ENCODE measurements at places on chromosomes 1 and 21.

- DNase-seq = no peak
Observed at GRCh38 chr21:36639769-36640168, 59.1 kb upstream of the SIM2 start.

- DNase-seq = no peak
Observed at GRCh38 chr21:32523463-32523862, 61.9 kb downstream of the TCP10L start.

DNA sequence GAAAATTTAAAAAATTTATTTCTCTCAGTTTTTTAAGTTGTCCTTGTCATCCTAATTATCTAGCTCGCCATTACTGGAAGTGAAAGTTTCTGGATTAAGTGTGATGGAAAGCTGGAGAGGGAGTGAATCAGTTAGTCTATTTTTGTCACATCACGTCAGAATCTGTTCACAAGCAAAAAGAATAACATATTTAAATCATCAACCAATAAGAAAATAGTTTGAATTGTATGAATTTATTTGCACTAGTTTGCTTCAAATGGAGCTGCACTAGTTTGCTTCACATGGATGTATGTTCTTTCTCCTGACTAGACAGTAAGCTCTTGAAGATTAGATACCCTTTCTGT, 22.8 kb downstream of the PHC2 start:
- DNase-seq = no peak

DNA sequence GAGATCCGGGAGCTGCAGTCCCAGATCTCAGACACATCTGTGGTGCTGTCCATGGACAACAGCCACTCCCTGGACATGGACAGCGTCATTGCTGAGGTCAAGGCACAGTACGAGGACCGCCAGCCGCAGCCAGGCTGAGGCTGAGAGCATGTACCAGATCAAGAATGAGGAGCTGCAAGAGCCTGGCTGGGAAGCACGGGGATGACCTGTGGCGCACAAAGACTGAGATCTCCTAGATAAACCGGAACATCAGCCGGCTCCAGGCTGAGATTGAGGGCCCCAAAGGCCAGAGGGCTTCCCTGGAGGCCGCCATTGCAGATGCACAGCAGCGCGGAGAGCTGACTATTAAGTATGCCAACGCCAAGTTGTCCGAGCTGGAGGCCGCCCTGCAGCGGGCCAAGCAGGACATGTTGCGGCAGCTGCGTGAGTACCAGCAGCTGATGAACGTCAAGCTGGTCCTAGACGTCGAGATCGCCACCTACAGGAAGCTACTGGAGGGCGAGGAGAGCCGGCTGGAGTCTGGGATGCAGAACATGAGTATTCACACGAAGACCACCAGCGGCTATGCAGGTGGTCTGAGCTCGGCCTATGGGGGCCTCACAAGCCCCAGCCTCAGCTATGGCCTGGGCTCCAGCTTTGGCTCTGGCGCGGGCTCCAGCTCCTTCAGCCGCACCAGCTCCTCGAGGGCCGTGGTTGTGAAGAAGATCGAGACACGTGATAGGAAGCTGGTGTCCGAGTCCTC, 25.5 kb downstream of the ETV3L start:
- peak; percentile 23 for DNase-seq

DNA sequence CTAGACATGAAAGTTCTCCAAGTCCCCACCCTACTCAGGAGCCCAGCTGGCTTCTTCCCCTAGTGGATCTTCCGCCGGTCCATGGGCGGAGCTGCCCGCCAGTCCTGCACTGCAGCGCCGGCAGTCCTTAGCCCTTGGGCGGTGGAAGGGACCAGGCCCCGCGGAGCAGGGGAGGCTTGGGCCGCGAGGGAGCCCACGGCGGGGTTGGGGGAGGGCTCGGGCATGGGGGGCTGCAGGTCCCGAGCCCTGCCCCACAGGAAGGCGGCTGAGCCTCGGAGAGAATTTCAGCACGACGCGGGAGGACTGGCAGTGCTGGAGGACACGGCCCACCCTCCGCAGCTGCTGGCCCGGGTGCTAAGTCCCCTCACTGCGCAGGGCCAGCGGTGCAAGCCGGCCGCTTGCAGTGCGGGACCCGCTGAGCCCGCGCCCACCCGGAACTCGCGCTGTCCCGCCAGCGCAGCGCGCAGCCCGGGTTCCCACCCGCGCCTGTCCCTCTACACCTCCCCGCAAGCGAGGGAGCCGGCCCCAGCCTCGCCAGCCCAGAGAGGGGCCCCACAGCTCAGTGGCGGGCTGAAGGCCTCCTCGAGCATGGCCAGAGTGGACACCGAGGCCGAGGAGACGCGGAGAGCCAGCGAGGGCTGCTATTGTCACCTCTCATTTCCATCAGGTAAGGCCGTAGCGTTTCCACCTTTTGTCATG, 1398.6 kb downstream of the MRPL39 start:
- no peak for DNase-seq

- no peak for DNase-seq
Observed at GRCh38 chr21:26935977-26936376, 30.9 kb downstream of the ADAMTS5 start.

DNA sequence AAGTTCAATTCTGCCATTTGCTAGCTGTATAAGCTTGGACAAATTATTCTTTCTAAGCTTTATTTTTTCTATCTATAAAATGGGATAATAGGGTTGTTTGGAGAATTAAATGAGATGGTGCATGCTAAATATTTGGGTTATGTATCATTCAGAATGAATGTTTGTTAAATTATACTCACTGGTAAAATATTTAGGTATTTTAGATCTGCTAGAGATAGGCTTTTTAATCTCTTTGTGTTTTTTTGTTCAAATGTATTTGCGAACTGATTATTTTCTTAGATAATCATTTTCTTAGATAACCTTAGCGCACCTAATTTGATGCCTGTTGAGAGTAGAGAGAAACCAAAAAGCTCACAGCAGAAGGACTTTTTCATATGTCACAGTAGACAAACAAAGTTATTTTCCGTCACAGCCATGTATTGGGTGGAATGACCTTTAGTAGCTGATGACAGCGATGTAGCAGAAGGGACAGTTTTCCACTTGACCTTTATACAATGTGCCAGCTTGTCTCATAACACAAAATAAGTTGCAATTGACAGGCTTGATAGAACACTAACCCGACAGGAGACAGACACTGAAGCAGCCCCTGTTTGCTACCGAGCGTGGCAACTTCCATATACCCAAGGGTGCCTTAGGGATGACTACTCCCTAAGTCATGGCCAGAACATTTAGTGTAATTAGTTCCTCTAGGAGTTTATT, 93.0 kb downstream of the DISC1 start:
- DNase-seq = no peak

DNA sequence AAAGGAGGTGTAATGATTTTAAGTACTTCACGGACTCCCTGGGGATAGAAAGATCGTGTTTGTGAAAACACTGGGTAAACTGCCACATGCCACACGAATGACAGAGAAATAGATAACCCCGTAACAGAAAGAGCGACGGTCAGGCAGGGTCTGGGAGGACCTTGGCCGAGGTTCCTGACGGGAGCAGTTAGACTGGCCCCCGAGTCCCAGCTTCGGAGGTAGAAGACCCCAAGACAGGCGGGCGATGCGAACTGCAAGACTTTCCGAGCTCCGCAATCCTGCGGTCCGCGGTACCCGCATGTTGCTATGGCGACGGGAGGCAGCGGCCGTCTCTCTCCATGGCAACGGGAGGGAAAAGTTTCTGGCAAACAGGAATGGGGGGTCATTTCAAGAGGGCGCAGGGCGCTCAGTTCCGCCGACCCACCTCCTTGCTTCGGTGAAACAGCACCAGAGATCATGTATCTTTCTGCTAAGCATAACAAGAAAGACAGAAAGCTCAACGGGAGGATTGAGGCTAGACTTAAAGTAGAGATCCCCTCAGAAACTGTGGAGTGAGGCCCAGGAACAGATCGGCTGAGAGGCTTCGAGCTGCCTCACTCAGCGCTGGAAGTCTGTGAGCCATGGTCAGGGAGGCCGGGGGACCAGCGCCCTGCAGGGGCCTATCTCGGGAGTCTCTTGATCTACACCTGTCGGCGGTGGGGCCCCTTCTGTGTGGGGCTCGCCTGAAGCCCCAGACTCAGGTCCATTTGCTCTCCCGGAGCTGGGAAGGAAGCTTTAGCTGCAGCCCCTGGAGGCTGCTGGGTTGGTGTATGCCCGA, 685 bp upstream of the SYT6 start:
- DNase-seq = peak; percentile 20

DNA sequence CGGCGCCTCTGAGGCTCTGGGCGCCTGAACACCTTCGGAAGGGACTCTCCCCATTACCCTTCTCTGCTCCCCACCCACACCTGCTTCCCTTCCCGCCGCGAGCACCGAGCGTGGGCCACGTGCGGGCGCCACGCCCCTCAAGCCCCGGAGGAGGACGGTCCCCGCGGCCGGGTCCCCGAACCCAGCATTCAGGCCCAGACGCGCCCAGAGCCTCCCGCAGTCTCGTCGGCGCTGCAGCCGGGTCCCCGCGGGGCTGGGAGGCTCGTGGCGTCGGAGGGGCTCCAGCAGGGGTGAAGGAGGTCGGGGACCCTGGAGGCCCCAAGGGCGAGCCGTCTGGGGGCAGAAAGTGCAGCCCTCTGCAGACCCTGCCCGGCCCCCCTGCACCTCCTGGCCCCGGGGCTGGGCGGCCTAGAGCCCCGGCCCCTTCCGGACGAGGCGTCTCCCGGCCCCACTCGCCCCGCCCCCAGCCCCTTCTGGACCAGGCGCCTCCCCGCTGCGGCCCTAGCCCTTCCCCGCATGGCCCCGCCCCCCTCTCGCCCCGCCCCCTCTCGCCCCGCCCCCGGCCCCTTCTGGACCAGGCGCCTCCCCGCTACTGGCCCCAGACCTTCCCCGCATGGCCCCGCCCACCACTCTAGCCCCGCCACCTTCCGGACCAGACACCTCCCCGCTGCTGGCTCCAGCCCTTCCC, 378 bp upstream of the SMIM1 start:
- DNase-seq = peak; percentile 94

GRCh38 chr1:28045777-28046176, 42.6 kb downstream of the EYA3 start:
- DNase-seq = no peak

DNA sequence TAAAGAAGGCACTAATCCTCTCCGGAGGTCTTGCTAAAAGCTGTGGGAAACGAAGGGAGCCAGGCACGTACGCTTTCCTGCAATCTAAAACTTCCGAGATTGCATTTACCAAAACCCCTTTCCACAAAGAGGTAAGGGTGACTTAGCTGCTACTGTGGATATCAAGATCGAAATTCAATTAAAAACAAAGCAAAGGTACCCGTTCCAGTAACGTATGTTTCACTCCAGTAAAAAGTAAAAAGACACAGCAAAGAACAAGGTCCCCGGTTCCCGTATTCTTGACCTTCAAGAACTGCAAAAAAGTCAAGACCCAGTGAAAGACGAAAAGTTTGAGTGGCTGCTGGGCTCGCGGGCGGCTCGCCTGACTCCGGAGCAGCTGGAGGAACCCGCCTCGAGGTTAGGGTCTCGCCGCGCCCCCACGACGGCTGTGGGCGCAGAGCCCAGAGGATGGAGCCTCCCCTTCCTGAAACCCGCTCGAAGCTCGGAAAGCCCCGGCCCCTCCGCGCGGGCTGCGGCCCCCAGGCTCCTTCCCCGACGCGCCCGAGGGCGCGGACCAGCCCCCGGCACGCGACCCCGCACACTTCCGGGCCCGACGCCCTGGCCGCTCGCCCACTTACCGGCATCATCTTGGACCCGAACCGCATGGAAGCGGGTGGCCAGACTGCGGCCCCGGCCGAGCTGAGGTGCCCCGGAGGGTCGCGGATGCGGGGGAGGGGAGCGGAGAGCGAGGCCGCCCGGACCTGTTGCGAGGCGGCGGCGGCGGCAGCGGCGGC, 524 bp downstream of the TP53BP2 start:
- peak; percentile 69 for DNase-seq

DNA sequence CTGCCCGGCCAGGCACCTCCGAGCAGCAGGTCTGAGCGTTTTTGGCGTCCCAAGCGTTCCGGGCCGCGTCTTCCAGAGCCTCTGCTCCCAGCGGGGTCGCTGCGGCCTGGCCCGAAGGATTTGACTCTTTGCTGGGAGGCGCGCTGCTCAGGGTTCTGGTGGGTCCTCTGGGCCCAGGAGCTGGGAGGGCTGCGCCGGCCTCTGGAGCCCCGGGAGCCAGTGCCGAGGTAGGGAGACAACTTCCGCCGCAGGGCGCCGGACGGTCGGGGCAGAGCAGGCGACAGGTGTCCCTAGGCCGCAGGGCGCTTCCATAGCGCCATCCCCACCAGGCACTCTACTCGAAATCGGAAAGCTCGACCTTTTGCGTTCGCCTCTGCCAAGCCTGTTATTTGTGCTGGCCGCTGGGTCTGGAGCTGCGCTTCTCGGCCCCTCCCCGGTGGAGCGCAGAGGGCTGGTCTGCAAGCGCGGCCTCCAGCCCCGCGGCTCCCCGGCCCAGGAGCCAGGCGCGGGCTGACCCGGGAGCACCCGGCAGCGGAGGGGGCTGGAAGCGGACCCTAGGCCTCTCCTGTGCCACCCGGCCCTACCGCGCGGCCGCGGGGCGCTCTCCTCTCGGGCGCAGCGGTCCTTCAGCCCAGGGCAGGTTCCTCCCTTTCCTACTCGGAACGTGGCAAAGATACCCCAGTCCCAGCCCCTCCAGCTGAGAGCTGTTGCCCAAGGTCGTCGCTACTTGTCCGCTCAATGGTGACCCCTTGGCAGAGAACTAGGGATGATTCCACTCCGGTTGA, 2.2 kb downstream of the SIM2 start:
- DNase-seq = no peak

GRCh38 chr1:210201681-210202080, 30.9 kb upstream of the SERTAD4 start:
- DNase-seq = no peak

DNA sequence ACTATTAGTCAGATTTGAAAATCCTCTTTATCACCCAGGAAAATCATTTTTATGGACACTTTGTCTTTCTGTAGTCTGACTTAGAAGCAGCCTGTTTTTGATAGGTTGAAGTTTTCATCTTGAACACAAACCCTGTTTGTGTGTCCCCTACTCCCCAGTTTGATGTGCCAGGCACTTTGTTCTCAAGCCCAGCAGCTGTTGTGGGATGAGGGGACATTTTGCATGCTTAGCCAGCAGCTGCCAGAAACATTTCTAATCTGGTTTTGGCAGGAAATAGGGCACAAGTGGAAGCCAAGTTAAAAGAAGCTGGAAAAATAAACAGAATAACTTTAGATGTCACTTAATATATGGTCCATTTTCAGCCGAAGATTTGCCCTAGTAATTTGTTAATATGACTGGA, 29.9 kb downstream of the ACTN2 start:
- no peak for DNase-seq

- no peak for DNase-seq
Observed at GRCh38 chr1:246727594-246727993, 3.4 kb downstream of the SCCPDH start.

GRCh38 chr1:219883400-219884332, 44.7 kb downstream of the SLC30A10 start:
- DNase-seq = no peak

DNA sequence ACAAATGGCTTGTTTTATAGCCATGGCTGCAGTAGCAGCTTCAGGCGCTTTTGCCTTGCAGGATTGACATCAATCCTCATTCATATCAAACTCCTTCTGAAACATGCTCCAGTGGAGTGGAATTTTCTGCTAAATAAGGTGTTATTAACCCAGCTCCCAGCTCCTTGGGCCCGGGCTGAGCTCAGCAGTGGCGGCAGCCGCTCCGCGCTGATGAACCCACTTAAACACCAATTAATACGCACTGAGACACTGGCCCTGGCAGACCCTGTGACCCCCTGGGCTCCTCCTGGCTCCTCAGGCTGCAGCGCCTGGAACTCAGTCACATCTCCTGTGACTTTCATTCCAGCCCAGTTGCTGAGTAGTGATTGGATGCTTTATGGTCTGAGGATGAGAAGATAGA, 137.4 kb upstream of the GRIK3 start:
- no peak for DNase-seq
